ENCODE measurements at places on chromosomes 3 and 15.

DNA sequence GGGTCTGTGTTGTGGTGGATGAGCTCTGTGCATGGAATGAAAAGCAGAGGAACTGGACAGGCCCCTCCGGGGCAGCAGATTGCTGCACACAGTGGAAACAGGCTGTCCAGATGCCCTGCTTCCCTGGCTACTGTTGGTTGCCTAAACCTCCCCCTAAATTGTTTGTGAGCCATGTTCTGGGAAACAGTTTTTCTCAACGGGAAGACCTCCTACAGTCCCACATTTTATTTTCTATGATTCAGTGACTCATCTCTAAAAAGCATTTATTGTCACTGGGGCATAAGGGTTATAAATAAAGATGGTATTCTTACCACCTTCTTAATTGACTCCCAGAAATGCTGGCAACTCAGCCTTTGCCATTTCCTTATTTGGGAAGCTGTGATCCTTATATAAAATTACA, 20.3 kb upstream of the PTPN9 start:
- no peak for DNase-seq

DNA sequence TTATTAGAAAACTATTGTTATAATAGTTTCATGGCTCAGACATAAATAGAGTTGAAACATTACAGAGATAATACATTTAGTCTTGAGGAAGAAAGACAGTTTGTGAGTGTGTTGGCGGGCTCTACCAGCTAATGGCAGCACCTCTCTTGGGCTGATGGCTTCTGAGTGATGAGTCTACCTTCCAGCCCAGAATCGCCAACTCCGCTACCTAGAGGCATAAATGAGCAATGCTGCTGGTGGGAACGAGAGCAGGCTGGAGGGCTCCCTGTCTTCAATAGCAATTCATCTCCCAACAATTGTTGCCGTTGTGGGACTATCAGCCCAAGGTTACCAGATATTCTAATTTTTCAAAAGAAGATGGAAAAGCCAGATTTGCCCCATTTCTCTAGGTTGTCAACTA, 388.7 kb downstream of the FOXP1 start:
- DNase-seq: no peak

GRCh38 chr15:71826196-71826595, 15.8 kb downstream of the NR2E3 start:
- DNase-seq: no peak

DNA sequence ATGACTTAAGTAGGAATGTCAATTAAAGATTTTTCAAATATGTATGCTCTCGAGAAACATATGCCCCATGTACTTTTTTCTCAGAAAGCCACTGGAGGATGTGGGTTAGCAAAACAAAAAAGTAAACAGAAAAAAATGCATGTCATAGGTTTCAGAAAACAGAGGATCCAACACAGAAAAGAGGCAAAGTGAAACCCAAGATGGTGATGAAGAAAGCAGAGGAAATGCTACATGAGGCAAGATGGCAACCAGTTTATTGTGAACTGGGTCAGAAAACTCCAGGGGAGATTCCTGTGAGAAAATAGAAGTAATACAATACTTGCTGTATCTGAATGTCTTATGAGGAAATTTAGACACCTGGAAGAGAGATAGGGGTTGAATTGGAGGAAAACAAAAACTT, 30.8 kb upstream of the EOMES start:
- DNase-seq: no peak

GRCh38 chr3:150215616-150216015, 192.5 kb upstream of the TSC22D2 start:
- no peak for DNase-seq

GRCh38 chr15:74908635-74909034, 2.0 kb upstream of the FAM219B start:
- DNase-seq: no peak

DNA sequence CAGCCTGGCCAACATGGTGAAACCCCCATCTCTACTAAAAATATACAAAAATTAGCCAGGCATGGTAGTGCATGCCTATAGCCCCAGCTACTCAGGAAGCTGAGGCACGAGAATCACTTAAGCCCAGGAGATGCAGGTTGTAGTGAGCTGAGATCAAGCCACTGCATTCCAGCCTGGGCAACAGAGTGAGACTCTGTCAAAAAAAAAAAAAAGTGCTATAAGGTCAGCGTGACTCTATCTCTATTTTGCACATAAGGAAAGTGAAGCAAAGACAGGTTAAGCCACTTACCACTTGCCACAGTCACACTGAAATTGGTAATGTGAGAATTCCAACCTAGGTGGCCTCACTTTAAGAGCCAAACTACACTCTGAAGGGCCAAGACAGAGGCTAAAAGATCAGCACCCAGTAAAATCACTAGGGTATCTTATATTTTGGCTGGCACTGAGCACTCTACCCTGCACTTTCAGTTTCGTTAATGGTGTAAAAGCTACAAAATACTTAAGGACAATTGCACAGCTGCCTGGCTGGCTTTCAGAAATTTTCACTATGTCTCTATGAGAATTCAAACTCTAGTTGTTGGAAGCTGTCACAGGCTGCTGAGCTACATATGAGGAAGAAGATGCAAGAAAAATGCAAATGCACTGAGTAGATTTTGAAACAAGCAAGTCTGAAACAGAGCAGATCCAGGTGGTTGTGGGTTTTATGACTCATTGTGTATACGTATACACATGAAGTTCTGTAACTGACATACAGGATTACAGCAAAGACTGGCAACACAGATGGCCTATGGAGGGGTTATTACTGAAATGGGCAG, 32.7 kb downstream of the TRANK1 start:
- DNase-seq: peak; percentile 91

DNA sequence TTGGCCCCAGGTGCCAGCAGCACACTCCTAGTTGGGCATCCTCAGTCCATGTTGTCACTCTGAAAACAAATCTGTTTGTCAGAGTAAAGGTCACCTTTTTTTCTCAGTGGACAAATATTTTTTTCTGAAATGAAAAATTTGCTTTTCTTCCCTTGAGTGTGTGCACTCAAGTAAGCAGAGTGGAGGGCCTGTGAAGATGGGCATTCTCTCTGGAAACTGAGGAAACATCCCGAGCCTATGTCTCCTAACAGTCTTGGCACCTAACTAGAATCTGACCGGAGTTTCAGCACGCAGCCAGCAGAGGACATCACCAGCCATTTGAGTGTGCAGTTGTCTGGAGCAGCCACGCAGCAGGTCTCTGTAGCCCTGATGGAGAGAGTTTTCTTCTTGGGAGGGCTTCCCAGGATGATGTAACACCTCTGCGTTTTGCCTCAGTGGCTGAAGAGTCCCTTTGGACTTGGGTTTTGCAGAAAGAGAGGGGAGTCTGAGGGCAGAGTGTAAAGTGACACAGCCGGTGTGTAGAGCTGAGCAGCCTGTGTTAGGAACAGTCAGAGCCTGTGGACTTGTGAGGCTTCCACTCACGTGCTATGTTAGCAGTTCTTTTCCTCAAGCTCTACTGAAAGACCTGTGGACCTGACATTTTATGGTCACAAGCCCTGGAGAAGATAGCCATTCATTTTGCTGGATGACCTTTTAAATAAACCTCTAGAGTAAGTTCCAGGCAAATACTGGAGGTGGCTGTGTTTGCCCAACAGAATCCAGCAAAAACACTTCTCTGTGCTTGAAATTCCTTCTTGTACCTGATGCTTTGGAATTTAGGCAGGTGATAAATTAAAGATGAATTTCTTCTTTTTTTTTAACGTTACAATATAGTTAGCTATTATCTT, 51.6 kb downstream of the ABHD2 start:
- no peak for DNase-seq

- DNase-seq: no peak
Observed at GRCh38 chr3:156725682-156726081, 51.3 kb downstream of the TIPARP start.

DNA sequence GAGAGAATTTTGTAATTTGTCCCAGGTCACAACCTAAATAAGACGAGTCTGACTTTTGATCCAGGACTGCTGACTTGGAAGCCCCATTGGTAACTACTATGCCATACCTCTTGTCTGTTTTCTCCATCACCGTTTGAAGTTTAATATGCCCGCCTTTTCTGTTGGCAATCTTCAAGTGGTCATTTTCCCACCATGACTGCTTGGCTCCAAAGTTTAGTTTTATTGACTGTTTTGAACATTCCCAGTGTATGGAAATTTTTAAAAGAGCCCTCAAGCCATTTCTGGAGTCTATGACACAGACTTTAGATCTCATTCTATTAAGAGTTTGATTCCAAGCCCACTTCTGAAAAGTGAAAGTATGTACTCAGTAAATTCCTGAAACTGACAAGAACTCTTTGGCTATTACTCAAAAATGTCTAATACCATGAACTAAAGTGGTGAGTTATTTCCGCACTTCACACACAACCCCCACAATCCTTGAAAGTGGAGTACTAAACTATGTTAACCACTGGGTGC, 136.7 kb upstream of the ADAMTS9 start:
- DNase-seq: no peak

GRCh38 chr3:153290268-153291015, 128.4 kb downstream of the RAP2B start:
- peak; percentile 23 for DNase-seq

DNA sequence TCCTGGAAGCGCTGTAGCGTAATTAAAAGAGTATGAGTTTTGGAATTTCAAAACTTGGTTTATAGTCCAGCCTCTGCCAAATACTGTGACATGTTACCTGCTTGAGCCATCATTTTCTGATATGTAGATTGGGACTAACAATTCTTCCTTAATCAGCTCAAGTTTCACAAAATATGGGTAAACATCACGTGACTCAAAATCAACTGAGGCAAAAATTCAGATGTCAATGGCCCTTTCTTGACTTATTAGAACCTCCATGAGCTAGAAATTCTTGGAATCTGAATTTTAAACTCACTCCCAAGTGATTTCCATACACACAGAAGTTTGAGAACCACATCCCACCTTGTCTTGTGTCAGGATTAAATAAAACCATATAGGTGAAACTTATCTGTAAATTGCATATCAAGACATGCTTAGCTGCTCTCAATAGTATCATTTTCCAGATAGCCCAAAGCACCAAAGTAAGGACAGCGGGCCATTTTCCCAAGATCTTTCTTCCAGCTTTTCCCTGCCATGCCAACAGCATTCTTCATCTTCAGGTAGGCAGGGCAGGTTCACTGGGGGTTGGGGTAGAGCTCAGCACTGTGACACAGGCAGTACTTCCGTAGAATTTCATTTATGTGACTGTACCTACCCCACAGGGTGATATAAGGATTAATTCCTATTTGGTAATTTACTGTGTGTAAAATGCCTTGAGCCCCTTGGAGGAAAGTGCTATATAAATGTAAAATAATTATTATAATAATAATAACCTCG, 379.0 kb downstream of the TIGIT start:
- DNase-seq: no peak

DNA sequence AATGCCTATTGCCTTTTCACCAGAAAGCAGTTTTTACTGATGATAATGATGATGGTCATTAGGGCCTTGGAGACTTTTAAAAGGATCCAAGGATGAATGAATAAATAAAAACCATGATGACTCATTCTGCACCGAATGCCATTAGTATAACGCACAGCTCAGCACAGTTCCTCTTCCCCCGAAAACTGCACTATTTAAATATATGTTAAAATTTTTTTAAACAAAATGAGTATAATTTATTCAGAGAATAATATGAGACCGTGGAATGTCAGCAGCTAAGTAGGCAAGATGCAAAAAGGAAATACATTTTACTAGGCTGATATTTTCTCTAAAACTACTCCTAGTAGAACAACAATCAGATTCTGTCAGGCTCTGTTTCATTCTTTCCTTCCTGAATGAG, 83.4 kb upstream of the NANOGP8 start:
- no peak for DNase-seq

DNA sequence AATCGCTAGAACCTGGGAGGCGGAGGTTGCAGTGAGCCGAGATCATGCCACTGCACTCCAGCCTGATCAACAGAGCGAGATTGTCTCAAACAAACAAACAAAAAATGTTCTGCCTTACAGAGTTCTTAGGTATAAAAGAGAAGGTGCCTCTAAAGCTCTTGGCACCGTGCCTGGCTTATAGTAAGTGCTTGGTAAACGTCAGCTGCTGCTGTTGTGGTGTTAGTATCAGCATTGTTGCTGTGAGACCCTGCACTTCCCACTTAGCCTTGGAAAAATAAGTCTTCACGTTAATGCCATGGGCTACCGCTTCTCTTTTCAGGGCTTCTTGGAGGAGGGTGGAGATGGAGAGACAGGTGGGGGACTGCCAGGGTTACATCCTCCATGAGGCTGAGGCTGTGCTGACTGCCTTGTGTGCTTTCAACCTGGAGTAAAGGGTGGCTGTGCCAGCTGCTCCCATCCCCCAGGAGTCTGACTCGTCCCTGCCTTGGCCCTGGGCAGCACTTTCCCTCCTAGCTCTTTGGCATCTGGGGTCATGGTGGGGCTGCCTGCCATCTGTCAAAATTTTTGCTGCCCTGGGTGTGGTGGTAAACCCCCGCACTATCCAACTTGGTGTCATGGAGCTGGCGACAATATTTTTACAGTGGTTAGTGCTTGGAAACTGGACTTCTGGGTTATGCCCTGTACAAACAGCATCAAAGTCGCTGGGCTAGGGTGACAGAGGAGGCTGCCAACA, 17.8 kb downstream of the FLNB start:
- no peak for DNase-seq

- DNase-seq: peak; percentile 17
Observed at GRCh38 chr15:65660927-65661326, 39.2 kb downstream of the SLC24A1 start.

GRCh38 chr15:58501006-58501405, 69.2 kb downstream of the LIPC start:
- no peak for DNase-seq

DNA sequence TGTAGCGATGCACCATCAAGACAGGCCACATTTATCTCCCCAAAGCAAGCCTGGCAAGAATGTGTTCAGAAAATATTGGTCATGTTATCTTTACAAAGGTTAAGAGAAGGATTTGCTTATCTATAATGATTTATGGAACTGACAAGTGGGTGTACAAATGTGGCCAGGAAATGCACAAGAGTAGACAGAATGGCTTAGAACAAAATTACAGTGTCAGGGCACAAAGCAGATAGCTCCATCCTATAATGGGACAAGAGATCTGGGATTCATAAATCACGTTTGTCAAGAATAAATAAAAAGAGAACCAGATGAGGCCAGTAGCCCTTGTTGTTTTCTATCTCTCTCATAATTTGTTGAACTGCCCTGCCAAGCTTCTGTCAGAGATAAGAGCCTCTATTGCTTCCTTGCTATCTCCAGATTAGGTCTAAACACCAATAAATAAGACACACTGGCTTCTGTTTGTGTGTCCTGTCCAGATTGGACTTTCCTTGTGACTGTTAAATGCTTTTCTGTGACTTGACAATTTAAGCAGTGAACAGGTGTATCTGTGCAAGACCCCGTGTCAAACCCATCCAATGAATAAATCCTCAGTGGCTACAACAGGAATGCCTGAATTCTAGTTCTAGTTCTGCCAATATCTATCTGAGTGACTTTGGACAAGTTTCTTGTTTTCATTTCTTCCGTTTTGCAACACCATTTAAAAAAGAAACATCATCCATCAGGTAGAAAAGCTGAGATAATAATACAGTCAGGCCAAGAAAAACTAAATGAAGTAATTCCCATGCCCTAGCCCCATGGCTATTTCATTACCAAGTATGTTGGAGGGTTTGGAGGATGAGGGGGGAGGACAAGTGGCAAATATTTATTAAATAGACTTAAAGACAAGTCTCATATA, 157.2 kb downstream of the DCLK3 start:
- DNase-seq: no peak

- no peak for DNase-seq
Observed at GRCh38 chr15:64775551-64776401, at the start of gene RBPMS2. RBPMS2 (minus strand) TSS chr15:64775589; CDS start chr15:64775319, 270 bp downstream.

- DNase-seq: no peak
Observed at GRCh38 chr3:184783319-184783718, 28.6 kb upstream of the VPS8 start.

Measured in AML-193 (cell line).